ENCODE measurements at places on chromosomes 5 and 9. TPM values are rescaled to one million over a fixed set of nuclear protein-coding genes. Genes with fewer than 3 reads are reported as not detected.

The SV2C gene
- not detected for total RNA-seq

The SDHA gene
- 112 TPM for total RNA-seq

GRCh38 chr9:134626571-134627416, 14.8 kb upstream of the COL5A1 start:
- peak; percentile 62 for DNase-seq

DNA sequence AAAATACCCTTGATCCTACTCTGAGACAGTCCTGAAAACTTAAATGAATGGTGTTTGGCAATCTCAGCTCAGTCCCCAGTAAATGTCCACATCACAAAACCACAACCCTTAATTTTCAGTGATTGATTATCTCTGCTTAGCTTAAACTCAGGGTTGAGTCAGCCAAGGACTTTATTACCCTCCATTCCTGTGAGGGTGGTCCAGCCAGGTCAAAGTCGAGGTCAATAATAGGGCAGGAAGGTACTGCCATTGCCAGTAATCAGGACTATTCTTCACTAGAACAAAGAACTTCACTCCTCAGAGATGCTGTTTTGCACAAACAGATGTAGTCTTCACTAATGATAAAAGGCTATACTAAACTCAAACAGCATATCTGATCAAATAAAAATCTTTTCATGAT, 499.4 kb downstream of the ISL1 start:
- no peak for DNase-seq

DNA sequence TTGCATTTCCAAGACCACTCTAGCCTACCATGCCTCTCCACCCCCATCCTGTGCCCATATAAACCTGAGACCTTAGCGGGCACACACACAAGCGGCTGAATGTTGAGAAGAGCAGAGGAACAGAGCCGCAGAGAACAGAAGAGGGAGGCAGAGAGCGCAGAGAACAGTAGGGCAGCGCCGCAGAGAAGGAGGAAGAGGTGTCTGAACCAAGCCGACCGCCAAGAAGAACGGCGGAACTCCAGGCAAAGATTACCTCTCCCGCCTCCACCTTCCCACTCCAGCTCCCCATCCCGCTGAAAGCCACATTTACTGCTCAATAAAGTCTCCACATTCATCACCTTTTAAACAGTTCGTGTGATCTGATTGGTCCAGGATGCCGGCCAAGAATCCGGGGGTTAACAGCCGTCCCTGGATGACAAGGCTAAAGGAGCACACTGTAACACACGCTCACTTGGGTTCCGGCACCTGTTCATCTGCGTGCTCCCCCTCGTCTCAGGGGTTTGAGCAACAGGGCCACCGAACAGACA, 33.2 kb downstream of the GRIN3A start:
- no peak for DNase-seq

- DNase-seq, result no peak
Measured at GRCh38 chr9:123669346-123669745, 260.6 kb downstream of the DENND1A start.

DNA sequence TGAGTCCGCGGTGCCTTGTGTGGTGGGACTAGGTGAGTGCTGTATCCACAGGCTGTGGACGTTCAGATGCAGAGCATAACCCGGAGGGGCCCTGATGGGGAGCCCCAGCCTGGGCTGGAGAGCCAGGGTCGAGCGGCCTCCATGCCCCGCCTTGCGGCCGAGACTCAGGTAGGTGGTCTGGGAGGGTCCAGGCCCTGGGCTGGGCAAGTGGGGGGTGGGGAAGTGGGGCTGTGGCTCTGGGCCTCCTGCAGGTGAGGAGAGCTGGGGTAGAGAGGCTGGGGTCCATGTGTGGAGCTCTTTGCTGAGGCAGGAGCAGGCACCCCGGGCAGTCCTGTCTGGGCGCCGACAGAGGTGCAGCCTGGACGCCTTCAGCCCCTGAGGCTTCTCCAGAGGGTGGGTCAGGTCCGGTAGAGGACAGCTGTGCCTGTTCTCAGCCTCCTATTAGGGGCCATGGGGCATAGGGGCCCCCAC, 241.1 kb downstream of the CACNA1B start:
- DNase-seq, result peak; percentile 71

Data from mesenteric fat pad (tissue), 1 donor.